Left renal pelvis (tissue), 4 donors: ENCODE measurements at places on chromosomes 5 and 9.

DNA sequence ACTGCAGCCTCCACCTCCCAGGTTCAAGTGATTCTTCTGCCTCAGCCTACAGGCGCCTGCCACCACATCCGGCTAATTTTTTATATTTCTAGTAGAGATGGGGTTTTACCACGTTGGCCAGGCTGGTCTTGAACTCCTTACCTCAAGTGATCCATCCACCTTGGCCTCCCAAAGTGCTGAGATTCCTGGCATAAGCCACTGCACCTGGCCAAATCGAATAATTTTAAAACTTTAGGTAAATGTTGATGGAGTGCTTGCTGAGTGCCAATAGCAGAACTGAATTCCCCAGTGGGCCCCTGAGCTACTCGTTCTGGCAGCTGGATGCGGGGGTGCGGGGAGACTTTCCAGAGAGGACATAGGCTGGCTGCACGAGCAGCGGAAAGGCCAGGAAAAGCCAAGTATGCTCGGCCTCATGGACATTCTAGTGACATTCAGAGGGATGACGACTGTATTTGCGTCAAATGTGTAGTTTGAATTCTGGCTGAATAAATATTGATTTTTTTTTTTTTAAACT lies 16.8 kb downstream of the TRAF2 start:
- DNase-seq = no peak

DNA sequence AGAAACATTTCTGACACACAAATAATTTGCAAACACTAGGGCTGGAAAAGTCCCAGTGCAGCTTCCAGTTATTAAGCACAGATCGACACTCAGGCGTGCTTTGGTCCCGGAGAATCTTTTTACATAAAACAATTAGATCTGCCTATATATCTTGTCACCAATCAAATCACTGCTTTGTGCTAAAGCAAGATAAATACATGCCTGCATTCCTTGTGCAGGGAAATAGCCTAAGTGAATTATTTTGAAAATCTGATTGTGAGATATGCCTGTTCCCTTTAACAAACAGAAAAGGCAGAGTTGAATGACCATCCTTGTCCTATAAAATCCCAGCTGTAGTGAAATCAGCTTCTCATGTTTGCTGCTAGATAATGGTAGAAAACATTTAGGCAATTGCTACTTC lies 604.4 kb downstream of the CCDC171 start:
- no peak for DNase-seq

DNA sequence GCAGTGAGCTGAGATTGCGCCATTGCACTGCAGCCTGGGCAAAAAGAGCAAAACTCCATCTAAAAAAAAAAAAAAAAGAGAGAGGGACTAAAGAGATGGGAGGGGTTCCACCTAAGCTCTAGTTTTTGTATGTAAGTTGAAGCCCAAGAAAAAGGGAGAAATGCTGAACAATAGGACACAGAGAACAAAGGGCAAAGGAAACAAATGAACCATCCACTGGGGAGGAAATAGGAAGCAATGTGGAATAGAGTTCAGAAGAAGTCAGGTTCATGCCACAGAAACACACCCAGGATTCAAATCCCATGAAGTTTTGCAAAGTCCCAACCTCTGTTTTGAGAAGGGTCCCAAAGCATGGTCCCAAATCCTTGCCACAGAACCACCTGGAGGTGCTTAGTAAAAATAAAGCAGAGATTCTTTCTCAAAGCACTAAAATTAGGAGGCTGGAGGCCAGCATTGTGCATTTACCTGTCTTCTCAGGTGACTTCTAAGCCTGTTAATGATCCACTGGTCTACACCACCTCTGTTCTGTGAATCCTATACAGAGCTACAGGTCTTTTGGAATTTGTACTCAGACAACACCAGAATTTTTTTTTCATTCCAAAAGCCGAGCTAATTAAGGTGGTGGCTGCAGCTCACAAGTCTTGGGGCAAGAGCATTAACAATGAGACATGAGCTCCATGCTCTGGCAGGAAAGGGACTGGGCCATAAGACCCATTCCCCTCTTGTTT lies 177.6 kb downstream of the DOCK8 start:
- no peak for DNase-seq

GRCh38 chr5:9601055-9601739 lies 29.0 kb downstream of the TAS2R1 start:
- no peak for DNase-seq

DNA sequence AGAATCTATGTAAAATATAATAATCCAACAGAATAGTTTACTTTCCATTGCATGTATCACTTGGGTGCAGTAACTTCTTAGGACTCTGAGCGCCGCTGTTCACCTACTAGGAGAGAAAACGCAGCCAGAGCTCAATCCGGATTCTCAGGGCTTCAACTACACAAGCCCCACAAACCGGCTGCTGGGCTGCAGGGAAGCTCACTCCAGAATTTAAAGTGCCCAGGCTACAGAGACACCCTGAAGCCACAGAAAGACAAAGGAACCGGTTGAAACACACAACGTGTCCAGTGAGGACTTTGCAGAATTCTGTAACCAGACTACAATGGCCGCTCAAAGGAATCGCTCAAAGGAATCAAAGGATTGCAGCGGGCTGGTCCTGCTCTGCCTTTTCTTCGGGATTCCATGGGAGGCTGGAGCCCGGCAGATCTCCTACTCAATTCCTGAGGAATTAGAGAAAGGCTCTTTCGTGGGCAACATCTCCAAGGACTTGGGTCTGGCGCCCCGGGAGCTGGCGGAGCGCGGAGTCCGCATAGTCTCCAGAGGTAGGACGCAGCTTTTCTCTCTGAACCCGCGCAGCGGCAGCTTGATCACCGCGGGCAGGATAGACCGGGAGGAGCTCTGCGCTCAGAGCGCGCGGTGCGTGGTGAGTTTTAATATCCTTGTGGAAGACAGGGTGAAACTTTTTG lies at the start of gene PCDHGA10:
TSS of gene PCDHGA10 (plus strand) at position 134 of the 686 bp plus-strand sequence. CDS start at position 323, 189 bp downstream.
- no peak for DNase-seq

GRCh38 chr9:137149942-137150616 lies 11.1 kb downstream of the GRIN1 start:
- DNase-seq = no peak

DNA sequence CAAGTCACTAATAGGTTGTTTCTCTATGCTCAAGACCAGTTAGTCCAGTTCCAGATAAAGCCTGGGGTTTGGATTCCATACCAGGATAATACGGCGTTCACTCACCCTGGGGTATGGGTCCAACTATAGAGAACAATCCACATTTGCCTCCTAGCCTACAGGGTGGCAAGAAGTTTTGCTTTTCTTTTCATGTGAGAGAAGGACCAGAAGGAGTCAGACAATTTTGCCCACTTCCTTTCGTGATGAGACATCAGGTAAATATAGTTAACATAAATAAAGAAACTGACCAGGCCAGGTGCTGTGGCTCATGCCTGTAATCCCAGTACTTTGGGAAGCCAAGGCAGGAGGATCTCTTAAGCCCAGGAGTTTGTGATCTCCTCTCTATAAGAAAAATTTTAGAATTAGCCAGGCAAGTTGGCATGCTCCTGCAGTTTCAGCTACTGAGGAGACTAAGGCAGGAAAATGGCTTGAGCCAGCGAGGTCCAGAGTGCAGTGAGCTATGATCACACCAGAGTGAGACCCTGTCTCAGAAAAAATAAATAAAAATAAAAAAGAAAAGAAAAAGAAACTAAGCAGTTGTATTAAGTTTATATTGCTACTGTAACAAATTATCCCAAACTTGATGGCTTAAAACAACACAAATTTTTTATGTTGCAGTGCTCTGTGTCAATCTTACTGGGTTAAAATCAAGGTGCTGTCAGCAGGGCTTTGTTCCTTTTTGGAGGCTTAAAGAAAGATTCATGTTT lies 7.5 kb upstream of the REEP5 start:
- DNase-seq = no peak

DNA sequence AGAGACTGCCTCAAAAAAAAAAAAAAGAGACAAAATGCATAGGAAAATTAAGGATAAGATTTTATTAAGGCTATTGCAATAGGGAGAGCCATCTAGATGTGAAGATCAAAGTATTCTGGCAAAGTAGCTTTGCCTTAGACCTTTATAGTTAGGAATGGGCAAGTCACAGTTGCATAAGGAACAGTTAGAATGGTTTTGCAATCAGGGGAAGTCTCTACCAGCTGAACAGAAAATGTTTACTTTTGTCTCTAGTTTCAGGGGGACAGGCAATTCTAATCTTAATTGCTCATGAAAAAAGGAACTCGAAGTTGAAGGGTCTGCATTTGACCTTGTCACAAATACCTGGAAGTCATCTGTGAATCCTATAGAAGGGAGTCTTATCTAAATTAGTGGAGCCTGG lies 13.1 kb upstream of the ATP6V1G1 start:
- DNase-seq = no peak

DNA sequence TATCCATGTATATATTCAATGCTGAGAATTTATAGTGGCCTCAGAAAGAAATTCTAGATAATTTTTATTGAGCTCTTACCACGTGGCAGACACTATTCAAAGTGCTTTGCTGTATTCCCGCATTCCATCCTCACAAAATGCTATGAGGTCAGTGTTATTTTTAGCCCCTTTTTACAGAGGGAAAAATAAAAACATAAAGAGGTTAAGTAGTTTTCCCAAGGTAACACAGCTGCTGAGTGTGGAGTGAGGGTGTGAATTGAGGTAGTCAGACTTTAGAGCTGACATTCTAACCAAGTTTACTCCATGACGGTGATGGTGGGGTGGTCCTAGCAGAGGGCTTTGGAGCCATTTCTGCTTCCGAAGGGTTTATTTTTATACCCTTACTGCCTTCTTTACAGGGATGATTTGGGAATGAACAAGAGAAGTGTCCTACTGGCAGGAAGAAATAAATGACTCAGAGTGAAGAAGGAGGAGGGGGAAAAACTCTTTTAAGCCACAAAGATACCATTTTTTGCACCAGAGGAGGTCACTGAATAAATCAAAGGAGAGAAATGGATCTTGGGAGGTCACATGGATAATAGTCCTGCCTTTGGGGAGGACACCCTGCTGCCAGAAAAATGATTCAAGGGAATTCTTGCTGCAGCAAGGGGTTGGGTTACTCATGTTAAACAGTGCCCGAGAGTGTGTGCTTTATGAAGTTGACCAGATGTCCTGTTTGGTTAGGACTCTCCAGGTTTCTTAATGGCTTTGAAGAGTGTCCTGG lies 76.1 kb downstream of the HMHB1 start:
- no peak for DNase-seq

- DNase-seq = no peak
These were observed 30.0 kb upstream of the CLINT1 start for GRCh38 chr5:157888814-157889532.
